Mammary epithelial cell (primary cell): ENCODE measurements at places on chromosomes 6 and 20. TPM values are rescaled to one million over a fixed set of nuclear protein-coding genes. Genes with fewer than 3 reads are reported as not detected.

The LINC00237 gene
- polyA plus RNA-seq, result not detected

The PTPRT gene
- polyA plus RNA-seq, result not detected

The DNAH8 gene
- not detected for polyA plus RNA-seq

The PRSS16 gene
- 11.9 TPM for polyA plus RNA-seq

The CTCFL gene
- not detected for polyA plus RNA-seq

The POLR3F gene
- 6.4 TPM for polyA plus RNA-seq

The SUPT3H gene
- polyA plus RNA-seq, result 6.1 TPM

The WASF1 gene
- polyA plus RNA-seq, result 21.2 TPM

- no peak for DNase-seq
Measured at GRCh38 chr6:160227038-160227768, 31.4 kb downstream of the SLC22A2 start.

GRCh38 chr6:24930431-24930871 lies 5.3 kb downstream of the RIPOR2 start:
- no peak for DNase-seq

- DNase-seq, result no peak
Measured at GRCh38 chr6:152634773-152635172, 2.4 kb downstream of the SYNE1 start.

- DNase-seq, result peak; percentile 5
Measured at GRCh38 chr6:156890627-156891314, 113.6 kb downstream of the ARID1B start.

DNA sequence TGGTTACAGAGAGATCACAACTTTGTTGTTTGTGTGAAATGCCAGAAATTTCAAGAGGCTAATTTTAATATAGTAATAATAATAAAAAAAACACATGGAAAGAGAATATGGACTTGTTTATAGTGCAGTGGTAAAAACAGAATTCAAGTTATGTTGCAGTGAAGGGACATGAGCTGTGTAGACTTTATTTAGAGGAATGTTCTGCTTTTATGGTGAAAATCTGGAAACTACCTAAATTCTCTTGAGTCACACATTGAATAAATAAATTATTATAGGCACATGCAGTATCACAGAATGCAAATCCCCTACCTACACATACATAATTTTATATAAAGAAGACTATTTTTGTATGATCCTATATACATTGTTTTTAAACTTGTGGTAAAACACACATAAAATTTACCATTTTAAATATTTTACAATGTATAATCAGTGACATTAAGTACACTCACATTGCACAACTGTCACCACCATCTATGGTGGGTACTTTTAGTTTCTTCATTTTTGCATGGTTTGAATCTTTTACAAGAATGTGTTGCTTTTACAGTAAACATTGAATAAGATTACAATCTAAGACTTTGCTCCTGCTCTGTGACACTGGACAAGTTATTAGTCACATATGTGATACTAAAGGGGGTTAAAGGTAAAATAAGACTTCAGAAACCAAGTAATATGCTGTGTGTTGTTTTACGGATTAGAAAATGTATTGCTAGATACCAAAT lies 107.4 kb downstream of the B3GAT2 start:
- no peak for DNase-seq

DNA sequence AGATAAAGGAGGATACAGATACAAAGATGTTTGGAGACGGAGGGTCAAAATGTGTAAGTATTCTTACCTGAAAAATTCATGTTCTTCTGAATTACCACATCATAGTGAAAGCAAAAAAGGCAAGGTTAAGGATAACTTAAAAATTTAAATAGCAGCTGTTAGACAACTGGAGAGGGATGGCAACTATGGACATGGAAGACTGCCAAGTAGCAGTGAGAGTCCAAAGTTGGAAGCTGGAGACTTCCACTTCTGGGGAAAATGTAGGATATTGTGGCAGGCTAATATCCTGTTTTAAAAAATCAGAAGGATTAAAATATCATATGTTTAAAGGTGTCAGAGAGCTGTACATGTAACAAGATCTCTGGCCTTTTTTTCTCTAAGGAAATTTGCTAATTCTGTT lies 29.8 kb downstream of the SYCP2 start:
- no peak for DNase-seq

DNA sequence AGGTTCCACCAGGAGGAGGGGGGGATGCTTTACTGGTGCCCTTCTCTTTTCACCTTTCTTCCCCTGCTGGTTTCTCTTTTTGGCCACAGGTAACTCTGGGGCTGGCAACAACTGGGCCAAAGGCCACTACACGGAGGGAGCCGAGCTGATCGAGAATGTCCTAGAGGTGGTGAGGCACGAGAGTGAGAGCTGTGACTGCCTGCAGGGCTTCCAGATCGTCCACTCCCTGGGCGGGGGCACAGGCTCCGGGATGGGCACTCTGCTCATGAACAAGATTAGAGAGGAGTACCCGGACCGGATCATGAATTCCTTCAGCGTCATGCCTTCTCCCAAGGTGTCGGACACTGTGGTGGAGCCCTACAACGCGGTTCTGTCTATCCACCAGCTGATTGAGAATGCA lies 4.4 kb downstream of the TUBB1 start:
- DNase-seq, result no peak
